ENCODE measurements at places on chromosomes 7 and 10. TPM values are rescaled to one million over a fixed set of nuclear protein-coding genes. Genes with fewer than 3 reads are reported as not detected.

The CLEC5A gene
- polyA plus RNA-seq: not detected

The CRHR2 gene
- polyA plus RNA-seq: 0.42 TPM

The PIP gene
- polyA plus RNA-seq: not detected

The AOAH gene
- 0.76 TPM for polyA plus RNA-seq

The ATOH7 gene
- polyA plus RNA-seq: 3.0 TPM

The TRIM50 gene
- polyA plus RNA-seq: not detected

The PLCE1 gene
- 0.22 TPM for polyA plus RNA-seq

The CALML5 gene
- not detected for polyA plus RNA-seq

The KBTBD2 gene
- 70.1 TPM for polyA plus RNA-seq

The CNTNAP2 gene
- 276 TPM for polyA plus RNA-seq
